ENCODE measurements at places on chromosomes 4 and X. TPM values are rescaled to one million over a fixed set of nuclear protein-coding genes. Genes with fewer than 3 reads are reported as not detected.

Gene IL2
- total RNA-seq = not detected

Gene DMD
- 24.7 TPM for total RNA-seq

Gene PFKFB1
- not detected for total RNA-seq

Gene ZFYVE28
- 16.6 TPM for total RNA-seq

Gene HTN1
- not detected for total RNA-seq

Gene UGT2B10
- total RNA-seq = not detected

Gene MED12
- total RNA-seq = 48.5 TPM

Gene SMR3B
- not detected for total RNA-seq

Gene MAGEB17
- not detected for total RNA-seq

Gene PCDH10
- total RNA-seq = 0.41 TPM

Gene TACR3
- not detected for total RNA-seq

Gene PPARGC1A
- 14.2 TPM for total RNA-seq

Gene PRSS12
- 5.4 TPM for total RNA-seq

Gene MAGEB10
- total RNA-seq = not detected

Gene MID1
- 24.5 TPM for total RNA-seq

Gene FGFBP2
- total RNA-seq = 5.6 TPM

Gene ARL9
- not detected for total RNA-seq

Gene TSC22D3
- total RNA-seq = 317 TPM

Gene HTR2C
- not detected for total RNA-seq

Gene GLRA3
- total RNA-seq = not detected

Gene CRLF2
- 1.2 TPM for total RNA-seq

Gene GRIA3
- not detected for total RNA-seq

Gene KCNIP4
- total RNA-seq = not detected

Gene PNMA6A
- 0.87 TPM for total RNA-seq

Gene SPANXN4
- not detected for total RNA-seq

Gene KLHL34
- not detected for total RNA-seq

Gene NHS
- total RNA-seq = 2.5 TPM

Gene CPZ
- 6.7 TPM for total RNA-seq

Gene UGT2B17
- not detected for total RNA-seq
